ENCODE measurements at places on chromosomes 4 and X.

- DNase-seq, result no peak
These were observed 178.7 kb downstream of the RASL11B start for GRCh38 chr4:53040851-53041250.

DNA sequence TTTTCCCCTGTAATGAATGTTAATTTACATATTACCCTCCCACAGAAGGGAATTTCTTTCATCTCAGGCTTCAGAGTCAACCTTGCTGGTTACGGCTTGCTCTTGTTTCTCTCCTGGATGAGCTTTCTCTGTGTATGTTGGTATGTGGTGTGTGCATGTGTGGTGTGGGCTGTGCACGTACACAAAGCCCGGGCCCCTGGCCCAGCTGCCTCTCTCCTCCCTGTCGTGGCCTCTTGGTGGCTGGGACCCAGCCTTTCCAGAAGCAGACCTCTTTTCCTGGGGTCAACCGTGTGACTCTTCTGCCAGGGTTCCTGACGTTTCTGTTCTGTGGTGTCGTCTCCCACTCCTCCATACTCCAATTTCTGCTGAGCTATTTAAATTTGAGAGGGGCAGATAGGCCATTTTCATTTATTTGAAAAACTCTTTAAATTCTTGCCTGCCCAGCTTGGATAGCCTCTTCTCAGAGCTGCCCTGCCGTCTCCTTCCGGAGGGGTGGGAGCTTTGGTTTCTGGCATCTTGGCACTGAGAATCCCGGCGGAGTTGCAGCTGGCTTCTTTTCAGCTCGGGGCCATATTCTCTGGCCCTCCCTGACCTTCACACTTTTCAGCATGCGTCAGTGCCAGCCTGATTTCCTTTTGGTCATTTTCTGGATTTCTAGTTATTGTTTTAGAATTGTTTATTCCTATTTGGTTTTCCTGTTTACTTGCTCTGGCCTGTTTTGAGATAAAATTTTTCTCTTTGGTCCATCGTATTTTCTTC, 25.1 kb downstream of the FHDC1 start:
- no peak for DNase-seq

GRCh38 chr4:70914631-70915030, 12.5 kb downstream of the MOB1B start:
- DNase-seq, result no peak

DNA sequence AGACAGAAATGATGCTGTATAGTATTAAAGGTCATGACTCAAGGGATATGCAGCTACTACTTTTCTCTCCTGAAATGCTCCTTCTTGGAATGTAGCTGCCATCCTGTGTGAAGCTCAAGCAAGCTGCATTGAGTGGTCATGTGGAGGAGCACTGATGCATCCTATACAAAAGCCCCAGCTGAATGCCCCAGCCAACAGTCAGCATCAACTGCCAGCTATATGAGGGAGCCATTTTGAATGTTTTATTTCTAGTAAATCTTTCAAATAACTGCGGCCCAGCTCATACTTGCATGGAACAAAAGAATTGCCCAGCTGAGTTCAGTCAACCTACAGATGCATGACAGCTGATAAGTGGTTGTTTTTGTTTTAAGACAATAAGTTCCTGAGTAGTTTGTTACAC, 165.0 kb upstream of the GEMIN8 start:
- no peak for DNase-seq

DNA sequence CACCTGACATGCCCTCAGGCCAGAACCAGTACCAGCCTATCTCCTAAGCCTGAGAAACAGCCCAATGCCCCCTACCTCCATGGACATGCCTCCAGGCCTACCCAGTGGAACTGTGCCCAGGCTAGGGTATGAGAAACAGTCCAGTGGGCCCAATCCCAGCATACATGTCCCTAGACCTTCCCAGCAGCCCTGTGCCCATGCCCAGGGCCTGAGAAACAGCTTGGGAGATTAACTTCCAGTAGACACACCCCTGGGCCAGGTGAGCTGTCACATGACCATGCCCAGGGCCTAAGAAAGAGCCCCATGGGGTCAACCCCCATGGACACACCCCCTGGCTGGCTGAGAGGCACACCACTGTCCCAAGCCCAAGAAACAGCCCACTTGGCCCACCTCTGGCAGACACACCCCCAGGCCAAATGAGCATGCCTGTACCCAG, 78.8 kb downstream of the CBR4 start:
- no peak for DNase-seq

- peak; percentile 97 for DNase-seq
These were observed at the start of gene CENPU for GRCh38 chr4:184733654-184734524. Gene CENPU (minus strand): TSS chr4:184734096. CDS start chr4:184734062, 34 bp downstream.

DNA sequence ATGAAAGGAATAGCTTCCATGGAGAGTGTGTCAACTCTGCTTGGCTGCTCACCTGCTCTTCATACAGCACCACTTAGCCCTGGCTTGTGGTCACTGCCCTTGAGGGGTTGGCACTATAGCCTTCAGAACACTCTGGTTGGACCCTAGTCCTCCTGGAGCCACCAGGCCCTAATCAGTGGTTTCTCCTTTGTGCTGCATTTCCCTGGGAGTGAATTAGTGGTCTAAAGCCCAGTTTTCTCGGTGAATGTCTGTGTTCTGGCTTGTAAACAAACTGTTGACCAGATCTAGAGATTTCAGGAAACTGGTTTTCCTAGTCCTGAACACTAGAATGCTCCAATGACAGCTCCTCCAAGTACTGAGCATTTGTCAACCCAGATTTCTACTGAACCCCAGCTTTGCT, 28.6 kb upstream of the TMEM154 start:
- DNase-seq, result no peak

- no peak for DNase-seq
These were observed 8.0 kb upstream of the FAM47C start for GRCh38 chrX:37000140-37000539.
